ENCODE measurements at places on chromosomes 4 and X.

DNA sequence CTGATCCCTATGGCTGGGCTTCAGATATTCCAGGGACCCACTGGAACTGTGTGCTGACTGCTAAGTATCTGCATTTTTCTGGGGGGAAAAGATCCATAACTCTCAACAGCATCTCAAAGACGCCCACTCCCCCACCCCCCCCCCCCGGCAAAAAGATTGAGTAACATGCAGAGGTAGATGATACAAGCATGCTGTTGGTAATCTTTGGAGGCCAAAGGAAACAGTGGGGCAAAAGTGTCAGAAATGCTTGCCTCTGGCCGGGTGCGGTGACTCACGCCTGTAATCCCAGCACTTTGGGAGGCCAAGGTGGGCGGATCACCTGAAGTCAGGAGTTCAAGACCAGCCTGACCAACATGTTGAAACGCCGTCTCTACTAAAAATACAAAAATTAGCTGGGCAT lies 12.2 kb downstream of the XPNPEP2 start:
- no peak for DNase-seq

DNA sequence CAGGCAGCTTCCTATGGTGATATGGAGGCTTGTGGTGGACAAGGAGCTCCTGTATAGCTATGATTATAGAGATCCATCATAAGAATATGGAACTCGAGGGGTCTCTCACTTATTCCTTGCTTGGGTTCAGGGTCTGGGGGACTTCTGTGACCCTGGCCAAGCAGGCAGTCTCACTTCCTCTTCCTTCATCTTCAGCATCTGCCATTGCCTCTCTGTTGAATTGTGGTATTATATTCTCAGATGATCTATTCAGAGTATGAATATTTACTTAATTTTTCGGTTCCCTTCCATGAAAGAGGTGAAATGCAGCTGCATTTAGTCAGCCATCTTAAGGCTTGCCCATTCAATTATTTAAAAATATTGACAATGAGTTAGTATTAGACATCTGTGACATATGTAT lies 292.9 kb downstream of the SPIN4 start:
- no peak for DNase-seq

- no peak for DNase-seq
These were observed 41.4 kb upstream of the MSANTD1 start for GRCh38 chr4:3207531-3208037.

- DNase-seq, result no peak
These were observed 2.2 kb upstream of the AFM start for GRCh38 chr4:73479323-73479722.

DNA sequence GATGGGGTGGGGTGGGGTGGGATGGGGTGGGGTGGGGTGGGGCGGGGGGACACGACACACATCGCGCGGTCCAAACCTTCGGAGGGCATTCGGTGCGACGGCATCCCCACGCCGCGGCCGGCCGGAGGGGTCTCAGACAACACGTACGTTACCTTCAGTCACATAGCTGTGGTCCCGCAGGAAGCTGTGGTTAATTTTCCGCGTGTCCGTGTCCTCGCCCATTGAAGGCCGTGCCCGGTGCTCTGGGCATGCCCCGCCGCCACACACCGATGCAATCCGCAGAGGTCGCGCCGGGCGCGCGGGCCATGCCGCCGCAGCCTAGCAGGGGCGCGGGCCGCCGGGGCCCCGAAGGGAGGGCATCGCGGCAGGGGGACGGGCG lies 417 bp downstream of the PPP2R2C start:
- DNase-seq, result no peak

DNA sequence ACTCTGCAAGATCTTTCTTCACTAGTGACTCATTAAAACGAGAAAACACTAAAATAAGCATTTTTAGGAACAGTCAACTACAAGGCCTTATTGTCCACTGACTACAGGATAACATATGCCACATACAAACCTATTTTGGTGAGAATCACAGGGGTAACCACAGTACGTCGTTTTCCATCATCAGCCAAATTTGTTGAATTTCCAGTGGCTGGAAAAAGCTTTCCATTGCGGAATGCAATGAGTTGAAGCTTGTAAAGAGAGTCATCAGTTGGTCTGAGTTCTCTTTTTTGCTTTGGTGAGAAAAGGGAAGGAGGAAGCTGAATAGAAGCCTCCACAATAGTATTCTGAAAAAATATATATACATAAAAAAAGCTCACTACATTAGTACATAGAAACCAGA lies 102.4 kb downstream of the ADGRA3 start:
- DNase-seq, result no peak

GRCh38 chrX:155188786-155189185 lies 27.5 kb upstream of the VBP1 start:
- DNase-seq, result no peak

Measured in stimulated activated CD8-positive, alpha-beta memory T cell treated with anti-CD3 and anti-CD28 coated beads, Interleukin-2, amount 100 ng/mL, for 1 hour (primary cell).